Pons (tissue), 1 donor: ENCODE measurements at places on chromosomes 2 and 18.

GRCh38 chr18:45639408-45639807, 24.1 kb downstream of the SLC14A2 start:
- DNase-seq, result no peak

DNA sequence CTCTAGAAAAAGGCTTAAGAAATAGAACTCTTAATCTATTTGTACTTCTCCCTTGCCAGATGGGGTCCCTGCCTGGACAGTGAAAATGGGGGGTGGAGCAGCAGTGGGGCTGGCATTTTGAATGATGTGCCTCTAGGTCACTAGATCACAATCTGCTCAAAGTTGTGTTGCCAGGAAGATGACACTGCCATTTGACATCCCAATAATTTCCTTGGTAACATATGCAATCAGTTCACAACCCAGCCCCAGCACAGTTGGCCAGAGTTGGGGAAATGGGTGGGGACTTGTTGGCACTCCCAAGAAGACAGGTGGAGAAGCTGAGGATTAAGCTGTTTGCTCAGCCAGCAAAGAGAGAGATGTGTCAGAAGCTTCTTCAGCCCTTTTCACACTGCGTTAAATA, 558.3 kb upstream of the KLHL29 start:
- no peak for DNase-seq

DNA sequence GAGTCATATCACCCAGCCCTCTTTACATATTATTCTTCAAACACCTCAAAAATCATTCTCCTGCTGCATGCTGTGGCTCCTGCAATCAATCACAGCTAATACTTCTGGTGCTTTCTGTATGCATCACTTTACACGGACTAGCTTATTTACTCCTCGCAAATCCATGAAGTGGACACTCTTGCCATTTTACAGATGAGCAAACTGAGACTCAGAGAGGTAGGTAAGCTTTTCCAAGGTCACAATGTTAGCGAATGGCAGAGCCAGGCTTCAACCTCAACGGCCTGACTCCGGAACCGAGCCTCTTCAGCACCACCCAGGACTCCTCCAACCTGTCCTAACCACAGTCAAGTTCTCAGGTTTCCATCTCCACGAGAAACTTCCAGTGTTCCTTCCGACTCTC, 36.8 kb downstream of the TCF4 start:
- no peak for DNase-seq

DNA sequence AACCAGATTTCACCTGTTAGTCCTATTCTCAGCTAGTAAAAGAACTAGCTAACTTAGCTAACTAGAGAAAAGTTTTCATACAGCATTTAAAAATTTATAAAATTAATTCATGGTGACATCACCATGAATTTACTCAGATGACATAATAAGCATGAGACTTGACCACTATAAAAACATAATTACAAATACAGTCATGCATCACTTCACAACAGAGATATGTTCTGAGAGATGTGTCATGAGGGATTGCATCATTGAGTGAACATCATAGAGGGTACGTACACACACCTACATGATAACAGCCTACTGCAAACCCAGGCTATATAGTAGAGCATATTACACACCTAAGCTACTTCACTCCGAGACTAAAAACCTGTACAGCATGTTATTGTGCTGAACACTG, 481.3 kb upstream of the CHAC2 start:
- DNase-seq, result no peak

- DNase-seq, result no peak
Observed at GRCh38 chr2:26976237-26976636, 5.8 kb downstream of the MAPRE3 start.

DNA sequence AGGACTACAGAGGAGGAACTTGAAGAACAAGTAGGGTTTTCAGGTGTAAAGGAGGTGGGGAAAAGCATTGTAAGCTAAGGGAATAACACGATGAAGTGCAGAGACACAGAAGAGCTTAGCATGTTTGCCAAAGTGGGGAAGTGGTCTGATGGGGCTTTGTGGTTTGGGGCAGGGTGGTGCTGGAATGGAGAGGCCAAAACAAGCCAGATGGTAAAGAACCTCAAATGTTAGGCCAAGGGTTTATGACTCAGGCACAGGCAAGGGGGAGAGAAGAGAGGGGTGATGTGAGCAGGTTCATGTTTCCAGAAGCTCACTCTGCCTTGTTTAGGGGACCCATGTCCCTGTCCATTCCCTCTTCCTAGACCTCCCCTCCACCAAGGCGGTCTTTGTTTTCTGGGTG, 104.5 kb upstream of the YWHAQ start:
- no peak for DNase-seq

GRCh38 chr18:69469444-69469919, 68.8 kb downstream of the DOK6 start:
- DNase-seq, result no peak

GRCh38 chr2:2286592-2286991, 44.5 kb downstream of the MYT1L start:
- no peak for DNase-seq

DNA sequence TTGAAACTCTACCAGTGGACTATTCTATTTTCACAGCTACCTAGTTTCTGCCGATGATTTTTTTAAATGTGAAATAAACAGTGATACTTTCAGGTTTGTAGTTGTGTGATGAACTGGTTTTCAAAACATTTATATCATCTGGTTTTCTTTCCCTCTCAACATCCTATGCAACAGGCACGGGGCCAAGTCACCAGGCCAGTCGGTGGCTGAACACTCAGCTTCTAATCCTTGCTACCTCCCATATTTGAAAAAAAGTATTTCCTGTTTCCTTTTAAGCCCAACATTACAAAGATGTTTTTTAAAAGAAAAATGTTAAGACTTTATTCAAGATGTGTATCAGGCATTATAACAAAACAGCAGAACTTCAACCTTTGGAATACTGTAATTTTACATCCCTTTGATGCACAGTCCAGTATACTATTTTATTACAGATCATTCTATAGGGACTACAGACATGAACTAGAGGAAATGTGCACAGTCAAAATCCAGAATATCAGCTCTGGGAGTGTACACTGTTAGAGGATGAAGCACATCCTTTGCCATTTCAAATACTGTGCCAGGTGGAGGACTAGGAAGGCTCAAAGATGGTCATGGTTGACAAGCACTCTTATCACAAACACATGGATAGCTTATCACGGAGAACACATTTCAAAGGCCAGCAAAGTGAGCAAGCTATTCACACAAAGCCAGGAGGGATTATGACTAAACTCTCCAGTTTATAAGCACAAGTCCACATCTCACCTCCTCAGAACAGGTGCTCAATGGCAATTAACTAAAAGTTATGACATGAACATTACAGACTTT, 14.6 kb downstream of the MRPL35 start:
- DNase-seq, result no peak

DNA sequence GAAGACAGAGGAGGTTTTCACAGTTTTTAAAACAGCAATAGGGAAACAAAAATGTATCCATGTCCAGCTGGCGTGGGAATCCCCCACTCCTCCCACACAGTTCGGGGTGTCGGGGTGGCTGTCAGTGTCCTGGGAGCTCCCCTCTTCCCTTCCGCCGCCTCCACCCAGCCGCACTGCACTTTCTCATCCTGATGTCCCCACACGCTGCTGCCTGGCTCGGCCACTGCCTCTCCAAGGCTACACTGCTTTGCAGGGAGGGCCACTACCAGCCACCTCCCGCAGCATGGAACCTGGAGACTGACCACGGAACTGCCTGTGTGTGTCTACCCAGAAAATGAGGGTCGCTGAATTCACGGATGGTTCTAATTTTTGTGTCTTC, 138.7 kb upstream of the CTDP1 start:
- no peak for DNase-seq

DNA sequence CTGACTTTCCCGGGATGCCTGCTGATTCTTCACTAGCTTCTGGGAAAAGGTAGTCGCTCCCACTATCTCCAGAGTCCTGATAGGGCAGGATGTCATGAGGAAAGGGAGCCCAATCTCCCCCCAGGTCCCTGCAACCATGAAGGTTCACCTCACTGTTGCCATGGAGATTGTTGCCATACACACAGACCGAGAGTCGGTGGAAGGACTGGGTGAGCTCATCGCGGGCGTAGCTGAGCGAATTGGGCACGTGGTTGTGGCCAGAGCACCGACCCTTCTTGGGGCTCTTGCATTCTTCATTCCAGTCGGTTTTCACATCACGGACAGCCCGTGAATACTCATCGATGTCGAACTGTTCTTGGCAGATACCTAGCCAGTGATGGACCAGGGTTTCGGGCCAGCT, 97.4 kb downstream of the MEP1B start:
- no peak for DNase-seq

GRCh38 chr2:49577041-49577440, 422.7 kb upstream of the FSHR start:
- no peak for DNase-seq

- DNase-seq, result no peak
Observed at GRCh38 chr2:59032499-59032898, 791.4 kb upstream of the FANCL start.

- no peak for DNase-seq
Observed at GRCh38 chr18:76371301-76372203, 123.5 kb downstream of the ZNF516 start.

DNA sequence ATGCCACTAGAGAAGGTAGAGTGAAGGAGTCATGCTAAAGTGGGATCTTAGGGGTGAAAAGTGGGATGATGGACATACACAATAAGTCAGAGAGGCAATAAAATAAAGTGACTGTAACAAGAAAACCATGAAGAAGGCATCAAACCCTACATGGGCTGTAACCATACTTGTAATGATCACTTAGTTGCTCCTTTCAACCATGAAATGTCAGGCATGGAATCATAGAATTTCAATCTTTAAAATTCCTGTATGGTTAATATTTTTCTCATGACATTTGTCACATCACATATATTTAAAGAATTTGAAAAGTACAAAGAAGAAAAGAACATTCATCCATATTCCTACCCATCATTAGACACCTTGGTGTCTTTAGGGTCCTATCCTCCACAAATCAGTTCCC, 20.9 kb upstream of the SETBP1 start:
- DNase-seq, result no peak

DNA sequence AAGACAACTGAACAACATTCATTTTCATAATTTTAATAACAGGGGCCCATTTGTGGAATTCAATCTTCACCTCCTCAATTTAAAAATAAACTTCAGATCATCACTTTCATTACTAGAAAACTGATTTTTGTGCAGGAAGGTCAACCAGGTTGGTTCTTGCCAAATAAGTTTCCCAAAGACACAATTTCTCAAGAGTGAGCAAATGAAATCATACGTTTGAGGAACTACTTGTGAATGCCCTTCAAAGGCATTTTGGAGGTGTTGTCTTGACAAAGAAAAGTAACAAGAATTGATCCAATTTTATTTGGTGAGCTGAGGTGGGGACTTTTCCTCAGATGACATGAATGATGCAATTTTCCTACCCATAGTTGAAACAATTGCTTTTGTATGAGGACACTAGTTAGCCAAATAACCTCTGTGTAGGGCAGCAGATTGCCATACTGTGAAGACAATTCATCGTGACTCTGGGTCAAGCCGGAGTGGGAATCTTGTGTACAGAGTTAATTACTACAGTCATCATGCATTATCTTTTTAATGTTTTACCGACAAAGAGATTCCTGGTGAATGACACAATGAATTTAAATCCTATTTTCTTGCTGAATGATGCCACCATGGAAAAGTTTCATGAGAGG, 121.8 kb downstream of the TGFA start:
- DNase-seq, result no peak

DNA sequence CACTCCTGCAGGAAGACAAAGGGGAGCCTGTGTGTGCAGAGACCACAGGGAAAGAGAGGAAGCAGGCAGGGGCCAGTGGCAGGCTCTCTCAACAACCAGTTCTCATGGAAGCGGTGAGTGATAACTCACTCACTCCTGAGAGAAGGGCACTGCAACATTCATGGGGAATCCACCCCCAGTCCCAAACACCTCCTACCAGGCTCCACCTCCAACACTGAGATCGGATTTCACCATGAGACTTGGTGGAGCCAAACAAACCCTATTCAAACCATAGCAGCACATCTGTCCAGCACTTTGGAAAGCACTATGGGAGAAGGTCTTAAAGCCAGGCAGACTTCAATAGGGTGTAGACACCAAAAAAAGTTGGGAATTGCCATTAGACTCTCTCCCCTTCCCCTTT, 345.7 kb upstream of the SPRED2 start:
- no peak for DNase-seq

GRCh38 chr2:195006856-195007255, 650.2 kb upstream of the SLC39A10 start:
- no peak for DNase-seq

GRCh38 chr2:180705122-180705521, 275.3 kb upstream of the UBE2E3 start:
- no peak for DNase-seq

DNA sequence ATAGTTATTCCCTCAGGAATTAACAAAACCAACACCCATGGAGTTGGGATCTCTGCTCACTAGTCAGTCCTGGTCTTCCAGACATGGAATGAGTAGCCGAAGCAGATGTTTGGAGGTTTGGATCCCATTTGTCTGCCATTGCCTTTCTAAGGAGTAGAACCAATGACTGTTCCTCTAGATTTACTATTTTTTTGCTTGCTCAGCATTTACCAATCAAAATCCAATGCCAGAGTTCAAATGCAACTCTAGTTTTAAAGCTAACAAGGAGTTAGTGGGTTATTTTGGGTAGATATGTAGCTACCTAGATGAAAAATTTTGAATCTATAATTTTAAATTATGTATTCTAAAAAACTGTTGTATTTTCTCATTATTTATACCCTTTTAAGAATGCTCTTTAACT, 62.6 kb downstream of the MALT1 start:
- no peak for DNase-seq

DNA sequence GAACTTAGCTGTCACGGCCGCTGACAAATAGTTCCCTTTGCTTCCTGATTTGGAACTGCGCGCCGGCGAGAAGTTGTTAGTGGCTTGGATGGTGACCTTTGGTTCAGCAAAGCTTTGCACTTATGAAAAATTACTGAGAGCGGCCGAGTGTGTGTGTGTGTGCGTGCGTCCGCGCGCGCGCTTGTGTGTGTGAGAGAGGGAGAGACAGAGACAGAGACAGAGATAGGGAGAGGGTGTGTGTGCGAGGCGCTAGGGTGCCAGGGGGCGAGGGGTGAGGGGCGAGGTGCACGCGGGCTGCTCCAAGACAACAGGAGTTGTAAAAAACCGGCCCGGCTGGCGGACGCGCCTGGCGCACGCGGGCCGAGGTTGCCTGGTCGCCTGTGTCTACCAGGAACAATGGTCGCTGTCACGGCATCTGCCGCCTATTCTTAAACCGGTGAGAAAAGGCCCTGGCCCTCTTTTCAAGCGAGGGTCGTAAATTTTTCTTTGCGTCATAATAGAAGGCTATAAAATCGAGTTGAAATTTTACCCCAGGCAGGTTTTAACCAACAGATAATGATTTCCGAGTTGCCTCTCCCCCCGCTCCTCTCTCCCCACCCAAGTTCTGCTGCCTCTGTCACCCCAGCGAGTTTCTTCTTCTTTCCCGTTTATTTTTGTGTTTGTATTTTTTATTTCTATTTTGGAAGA, 535 bp downstream of the HOXD3 start:
- no peak for DNase-seq

GRCh38 chr2:223459328-223459939, 142.7 kb downstream of the SCG2 start:
- peak; percentile 12 for DNase-seq
